Activated T-cell treated with anti-CD3 and anti-CD28 coated beads, Interleukin-2, amount 50 U/mL, for 4 hours (primary cell): ENCODE measurements at places on chromosomes 7 and 10.

GRCh38 chr7:101698964-101699363 is 69.9 kb upstream of the MYL10 start:
- DNase-seq = no peak

DNA sequence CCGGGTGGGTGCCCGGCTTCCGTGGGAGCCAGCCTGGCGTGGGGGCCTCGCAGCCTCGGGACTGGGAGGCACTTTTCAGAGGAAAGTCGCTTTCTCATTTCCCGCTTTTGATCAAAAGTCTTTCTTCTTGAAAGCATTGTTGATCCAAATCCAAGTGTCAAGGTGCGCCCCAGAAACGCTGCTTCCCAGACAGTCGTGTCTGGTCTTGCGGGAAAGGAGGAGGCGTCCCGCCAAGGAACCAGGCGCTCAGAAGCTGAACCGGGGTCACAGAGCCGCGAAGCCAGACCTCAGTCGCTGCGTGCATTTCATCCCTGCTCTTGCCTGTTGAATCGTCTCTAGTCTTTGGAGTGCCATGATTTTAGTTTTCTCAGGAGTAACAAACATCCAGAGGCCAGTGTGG is 1.1 kb upstream of the BNIP3 start:
- no peak for DNase-seq

DNA sequence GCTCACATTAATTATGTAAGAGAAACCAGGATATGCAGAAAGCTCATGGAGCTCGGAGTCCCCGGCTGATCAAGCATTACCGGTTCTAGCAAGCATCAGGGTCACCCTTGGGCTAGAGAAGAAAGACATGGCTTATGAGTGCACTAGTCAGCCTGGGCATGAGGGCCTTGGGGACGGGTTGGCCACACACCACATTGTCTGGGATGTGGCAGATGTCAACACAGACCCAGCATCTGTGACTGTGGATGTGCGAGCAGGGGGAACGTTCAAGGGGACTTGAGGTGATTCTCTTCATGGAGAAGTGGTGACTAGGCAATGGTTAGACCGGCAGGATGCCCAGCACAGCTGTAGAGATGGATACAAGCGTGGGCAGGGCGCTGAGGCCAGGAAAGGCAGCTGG is 13.7 kb downstream of the ZMIZ2 start:
- DNase-seq = no peak

DNA sequence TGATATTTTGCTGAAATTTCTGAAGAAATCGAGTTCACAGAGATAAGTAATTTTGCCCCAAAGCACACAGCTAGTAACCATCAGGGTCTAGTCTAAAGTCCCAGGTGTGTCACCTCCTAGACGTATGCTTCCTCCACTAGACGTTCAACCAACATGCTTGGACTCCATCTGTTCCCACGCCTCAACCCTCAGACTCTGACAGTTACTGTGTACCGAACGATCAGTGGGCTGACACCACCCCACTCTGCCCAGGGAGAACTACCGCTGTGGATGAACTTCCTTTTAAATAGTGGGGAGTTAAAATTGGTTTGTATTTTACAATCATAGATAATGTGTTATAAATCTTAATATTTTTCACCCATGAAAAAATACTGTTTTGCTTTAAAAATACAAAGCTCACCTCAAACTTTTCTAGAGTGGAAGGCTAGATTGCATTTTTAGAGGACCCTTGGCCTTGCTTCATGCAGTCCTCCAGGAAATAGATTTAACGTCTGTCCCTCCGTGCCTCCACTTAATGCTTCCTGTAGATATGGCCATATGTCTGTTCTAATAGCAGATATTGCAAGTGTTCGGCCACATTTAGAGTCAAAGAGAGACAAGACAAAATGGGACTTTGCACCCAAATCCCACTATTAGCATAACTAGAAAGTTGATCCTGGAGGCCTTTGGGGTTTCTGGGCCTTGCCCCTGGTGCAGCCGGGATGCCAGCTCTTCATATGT is 91.4 kb upstream of the ZPBP start:
- DNase-seq = no peak

- DNase-seq = no peak
These were observed 224.3 kb downstream of the MDFIC start for GRCh38 chr7:115146148-115146547.

DNA sequence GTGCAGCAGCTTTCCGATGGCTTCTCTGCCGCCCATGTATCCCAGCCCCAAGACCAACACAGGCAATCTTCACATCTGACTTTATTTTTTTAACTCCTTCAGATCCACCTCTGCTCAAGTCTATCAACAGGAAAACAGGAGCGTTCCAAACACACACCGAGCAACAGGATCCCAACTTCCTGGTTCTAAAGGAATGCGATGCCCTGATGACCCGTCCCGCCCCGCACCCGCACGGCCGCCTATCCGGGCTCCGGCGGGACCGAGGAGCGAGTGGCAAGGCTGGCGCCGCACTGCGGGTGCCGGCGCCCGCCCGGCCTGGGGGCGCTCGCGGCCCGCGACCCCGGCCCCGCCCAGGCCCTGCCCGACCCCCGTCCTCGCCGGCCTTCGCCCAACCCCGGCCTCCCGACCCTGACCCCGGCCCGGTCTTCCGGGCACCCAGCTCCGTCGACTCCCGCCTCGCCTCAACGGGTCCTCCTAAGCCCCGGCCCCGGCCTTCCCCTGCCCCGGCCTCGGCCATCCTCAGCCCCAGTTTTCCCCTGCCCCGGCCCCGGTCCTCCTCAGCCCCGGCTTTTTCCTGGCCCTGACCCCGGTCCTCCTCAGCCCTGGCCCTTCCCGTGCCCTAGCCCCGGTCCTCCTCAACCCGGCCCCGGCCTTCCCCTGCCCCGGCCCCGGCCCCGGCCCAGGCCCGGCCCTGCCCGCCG is 730 bp downstream of the LARP4B start:
- no peak for DNase-seq

- no peak for DNase-seq
These were observed 118.1 kb upstream of the SEM1 start for GRCh38 chr7:96827701-96828100.

DNA sequence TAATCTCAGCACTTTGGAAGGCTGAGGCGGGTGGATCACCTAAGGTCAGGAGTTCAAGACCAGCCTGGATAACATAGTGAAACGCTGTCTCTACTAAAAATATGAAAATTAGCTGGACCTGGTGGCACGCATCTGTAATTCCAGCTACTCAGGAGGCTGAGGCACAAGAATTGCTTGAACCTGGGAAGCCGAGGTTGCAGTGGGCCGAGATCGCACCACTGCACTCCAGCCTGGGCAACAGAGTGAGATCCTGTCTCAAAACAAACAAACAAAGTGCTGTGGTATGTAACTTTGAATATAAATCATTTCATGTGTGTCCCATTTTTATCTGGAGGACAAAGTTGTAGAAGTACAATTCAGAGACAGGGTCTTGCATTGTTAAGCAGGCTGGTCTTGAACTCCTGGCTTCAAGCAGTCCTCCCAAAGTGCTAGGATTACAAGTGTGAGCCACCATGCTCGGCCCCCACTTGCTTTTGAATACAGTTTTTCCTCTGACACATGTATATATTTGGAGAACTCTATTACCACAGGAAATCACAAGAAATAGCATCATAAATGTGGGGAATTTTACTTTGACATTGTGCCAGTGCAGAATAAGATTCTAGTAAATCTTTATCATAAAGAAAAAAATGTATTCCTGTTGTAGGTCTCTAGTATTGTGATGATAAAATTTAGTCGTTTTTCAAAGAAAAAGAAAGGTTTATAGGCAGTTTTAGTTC is 32.6 kb downstream of the PTPN12 start:
- DNase-seq = no peak

GRCh38 chr7:17530244-17530643 is 231.8 kb downstream of the AHR start:
- DNase-seq = no peak

DNA sequence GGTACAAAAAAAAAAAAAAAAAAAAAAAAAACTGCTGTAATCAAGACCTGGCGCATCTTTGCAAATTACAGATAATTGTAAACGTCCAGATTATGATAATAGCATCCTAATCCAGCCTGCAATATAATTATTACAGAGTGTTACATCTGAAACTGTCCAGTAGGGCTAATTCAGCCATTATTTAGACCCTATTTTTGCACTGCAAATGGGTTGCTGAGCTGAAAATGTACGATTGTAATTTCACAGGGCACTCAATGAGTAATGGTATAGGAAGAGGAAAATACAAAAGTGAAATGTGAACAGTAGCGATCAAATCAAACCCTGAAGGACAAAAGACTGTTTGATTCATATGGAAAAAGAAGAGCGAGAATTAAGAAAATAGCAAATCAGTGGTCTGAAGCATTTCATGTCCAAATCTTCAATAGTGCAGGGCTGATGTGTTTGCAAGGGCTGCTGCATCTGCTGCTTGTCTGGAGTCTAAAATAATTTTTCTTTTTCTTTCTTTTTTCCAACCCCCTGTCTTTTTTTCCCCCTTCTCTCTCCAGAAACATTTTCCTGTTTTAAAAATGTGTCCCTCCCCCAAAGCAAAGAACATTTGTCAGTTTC is 8.9 kb downstream of the DLX6 start:
- DNase-seq = no peak

GRCh38 chr10:103985726-103986125 is 18.8 kb downstream of the SLK start:
- DNase-seq = no peak

DNA sequence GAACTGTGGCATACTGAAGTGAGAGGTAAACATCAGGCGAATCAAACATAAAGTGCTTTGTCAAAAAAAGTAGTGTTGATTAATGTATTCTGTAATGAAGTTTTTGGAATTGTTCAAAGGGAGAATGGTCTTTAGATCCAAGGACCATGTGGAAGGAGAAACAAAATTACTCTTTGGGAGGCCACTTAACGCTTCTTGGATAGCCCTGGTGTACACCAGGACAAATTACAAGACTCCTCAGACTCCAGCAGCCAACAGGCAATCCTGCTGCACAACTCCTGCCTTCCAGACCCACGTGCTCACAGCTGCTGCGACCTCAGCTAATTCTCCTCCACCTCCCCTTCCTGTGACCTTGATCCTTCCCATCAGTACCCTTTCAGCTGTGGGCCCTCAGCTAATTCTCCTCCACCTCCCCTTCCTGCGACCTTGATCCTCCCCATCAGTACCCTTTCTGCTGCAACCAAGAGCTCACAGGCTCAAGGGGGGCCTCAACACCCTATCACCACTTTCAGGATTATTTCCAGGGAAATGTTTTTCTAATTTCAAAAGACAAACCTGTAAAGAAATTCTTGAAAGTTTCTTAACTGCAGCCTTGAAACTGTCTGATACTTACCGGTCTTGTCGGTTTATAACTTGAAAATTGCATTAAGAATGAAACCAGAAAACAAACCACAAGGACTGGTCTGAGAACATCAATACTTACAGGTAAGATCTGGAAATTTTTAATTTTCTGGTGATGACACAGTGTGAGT is 29.7 kb upstream of the DDC start:
- no peak for DNase-seq

- no peak for DNase-seq
These were observed 27.6 kb downstream of the ERLIN1 start for GRCh38 chr10:100158044-100158805.

- DNase-seq = no peak
These were observed 124.9 kb upstream of the NPVF start for GRCh38 chr7:25353196-25353595.

DNA sequence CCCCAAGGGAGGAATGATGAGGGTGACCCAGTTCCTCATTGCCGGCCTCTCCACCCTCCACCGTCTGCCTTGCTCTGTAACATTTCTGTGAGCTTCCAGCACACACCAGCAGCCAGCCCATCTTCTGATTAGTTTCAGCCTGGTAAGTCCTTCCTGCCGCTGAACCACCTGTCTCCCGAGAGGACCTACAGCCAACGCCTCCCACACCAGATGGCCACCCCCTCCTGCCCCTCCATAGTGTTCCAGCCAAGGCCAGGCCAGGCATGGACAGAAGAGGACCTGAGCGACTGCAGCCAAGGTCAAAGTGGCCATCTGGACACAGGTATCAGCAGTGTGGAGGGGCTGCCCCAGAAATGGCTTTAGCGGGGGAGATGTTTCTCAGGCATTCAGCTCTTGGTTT is 170.7 kb upstream of the CTBP2 start:
- no peak for DNase-seq

GRCh38 chr7:101718363-101719122 is 89.4 kb upstream of the MYL10 start:
- DNase-seq = no peak

DNA sequence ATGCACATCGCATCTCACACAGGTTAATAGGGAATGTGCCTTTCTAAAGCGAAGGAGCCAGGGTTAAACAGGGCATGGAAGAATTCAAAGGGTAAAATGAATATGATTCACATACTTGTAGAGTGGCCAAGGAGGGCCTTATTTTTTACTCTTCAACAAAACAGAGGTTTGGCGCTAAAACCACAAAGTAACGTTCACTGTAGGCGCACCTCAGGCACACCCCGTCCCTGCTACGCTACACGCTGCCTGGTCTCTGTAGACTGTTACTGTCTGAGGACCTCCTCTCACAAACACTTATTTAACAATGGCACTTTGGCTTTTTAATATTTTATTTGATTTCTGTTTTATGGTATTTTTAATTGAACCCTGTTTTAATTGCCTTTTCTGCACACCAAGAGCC is 462.1 kb upstream of the GALNT17 start:
- DNase-seq = no peak

DNA sequence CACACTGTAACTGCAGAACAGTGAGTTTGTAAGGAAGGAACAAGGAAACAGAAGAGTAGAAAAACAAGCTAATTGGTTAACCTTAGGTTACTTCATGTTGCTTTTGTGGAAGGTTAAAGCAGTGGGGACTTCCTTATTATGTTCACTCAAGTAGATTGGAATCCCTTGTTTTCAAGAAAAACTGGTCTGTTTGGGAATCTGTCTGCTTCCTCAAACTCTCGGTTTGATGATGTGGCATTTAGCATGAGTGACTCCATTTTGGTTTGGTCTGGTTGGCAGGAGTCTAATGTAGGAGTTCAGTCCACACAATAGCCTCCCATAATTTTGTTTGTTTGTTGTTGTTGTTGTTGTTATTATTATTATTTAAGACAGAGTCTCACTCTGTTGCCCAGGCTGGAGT is 3.8 kb upstream of the TRIM56 start:
- DNase-seq = no peak

GRCh38 chr7:25881317-25882037 is 270.5 kb upstream of the NFE2L3 start:
- DNase-seq = no peak

DNA sequence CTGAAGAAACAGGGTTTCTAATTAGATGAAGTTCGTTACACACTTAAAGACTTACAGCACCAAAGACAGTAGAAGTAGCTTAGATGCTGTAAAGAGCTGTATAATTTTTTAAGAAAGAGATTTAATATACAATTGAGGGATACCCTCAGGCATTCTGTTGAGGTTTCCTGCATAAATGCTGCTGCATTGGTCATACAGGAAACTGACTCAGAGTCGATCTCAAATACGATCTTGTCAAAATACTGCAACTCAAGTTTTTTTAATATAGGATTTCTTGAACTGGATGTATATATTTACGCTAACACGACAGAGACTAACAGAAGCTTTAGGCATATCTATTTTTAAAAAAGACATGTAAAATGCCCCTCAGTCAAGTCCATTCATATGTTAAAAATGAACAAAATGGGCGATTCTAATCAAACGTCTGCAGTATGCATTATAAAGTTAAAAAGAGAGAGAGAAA is 2.4 kb upstream of the ARID5B start:
- no peak for DNase-seq

GRCh38 chr7:73896454-73896853 is 35.5 kb downstream of the TMEM270 start:
- DNase-seq = no peak
